ENCODE measurements at places on chromosomes 4 and X.

DNA sequence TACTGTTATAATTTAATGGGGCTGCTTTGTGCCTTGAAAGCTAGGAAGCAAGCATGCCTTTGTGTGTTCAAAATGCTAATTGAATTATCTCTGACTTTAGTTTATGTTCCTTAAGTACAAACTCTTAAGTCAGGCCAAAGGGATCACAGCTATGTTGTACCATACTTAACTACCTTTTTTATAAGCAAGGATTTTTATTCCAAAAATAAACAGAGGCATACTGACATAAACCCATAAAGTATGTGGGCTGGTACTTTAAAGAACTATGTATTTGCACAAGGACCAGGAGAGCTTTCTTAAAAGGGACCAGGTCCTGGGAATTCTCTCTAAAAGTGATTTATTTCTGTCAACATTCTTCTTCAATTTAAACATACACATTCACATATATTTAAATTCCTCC lies 57.8 kb upstream of the HCCS start:
- no peak for DNase-seq

DNA sequence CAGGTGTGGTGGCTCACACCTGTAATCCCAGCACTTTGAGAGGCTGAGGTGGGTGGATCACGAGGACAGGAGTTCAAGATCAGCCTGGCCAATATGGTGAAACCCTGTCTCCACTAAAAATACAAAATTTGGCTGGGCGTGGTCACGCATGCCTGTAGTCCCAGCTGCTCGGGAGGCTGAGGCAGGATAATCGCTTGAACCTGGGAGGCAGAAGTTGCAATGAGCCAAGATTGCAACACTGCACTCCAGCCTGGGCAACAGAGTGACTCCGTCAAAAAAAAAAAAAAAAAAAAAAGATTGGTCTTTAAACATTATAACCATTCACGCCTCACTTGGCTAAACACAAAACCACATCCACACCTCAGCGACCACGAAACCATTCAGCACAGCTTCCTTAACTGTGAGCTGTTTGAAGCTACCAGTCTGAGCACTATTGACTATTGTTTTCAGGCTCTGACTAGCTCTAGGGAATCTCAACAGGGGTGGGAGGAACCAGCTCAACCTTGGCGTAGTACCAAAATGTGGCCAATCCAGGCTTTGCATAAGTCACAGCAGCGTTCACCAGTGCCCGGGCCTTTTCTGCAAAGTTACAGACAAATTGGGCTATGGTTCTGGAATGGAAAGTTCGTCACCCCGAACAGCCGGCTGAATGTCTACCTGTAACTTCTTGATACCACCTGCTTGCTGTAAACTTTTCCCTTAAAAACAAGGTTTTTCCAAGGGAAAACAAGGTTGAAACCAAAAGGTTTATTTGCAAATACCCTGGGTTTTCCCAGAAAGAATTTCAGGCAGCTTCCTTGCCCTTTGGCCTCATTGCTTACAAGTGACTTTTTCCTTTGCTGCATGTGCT lies 73.6 kb upstream of the DHX15 start:
- peak; percentile 86 for DNase-seq

DNA sequence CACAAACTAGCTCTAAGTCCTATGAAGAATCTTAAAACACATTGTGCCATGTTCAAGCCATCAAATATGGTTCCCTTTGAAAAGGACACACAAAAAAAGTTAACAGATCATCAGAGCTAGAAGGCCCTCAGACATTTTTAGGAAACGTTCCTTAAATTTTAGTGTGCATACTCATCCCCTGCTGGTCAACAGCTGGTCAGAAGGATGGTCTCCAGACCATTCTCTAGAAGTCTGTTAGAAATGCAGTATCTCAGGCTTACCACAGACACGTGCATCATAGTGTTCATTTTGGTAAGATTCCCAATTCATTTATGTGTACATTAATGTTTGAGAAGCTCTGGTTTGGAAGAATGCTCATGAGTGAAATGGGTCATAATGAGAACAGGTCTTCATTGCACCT lies 523.1 kb downstream of the INPP4B start:
- no peak for DNase-seq

DNA sequence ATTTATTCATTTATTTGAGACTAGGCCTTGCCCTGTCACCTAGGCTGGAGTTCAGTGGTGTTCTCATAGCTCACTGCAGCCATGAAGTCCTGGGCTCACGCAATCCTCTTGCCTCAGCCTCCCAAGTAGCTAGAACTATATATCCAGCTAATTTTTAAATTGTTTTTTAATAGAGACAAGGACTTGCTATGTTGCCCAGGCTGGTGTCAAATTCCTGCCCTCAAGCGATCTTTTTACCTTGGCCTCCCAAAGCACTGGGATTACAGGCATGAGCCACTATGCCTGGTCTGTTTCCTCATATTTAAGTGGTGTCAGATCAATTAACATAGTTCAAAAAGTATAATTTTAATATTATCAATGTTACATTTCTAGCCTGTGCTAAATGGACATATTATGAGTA lies 68.5 kb downstream of the AFF1 start:
- no peak for DNase-seq

GRCh38 chr4:7194251-7195140 lies 2.2 kb downstream of the SORCS2 start:
- DNase-seq = no peak

DNA sequence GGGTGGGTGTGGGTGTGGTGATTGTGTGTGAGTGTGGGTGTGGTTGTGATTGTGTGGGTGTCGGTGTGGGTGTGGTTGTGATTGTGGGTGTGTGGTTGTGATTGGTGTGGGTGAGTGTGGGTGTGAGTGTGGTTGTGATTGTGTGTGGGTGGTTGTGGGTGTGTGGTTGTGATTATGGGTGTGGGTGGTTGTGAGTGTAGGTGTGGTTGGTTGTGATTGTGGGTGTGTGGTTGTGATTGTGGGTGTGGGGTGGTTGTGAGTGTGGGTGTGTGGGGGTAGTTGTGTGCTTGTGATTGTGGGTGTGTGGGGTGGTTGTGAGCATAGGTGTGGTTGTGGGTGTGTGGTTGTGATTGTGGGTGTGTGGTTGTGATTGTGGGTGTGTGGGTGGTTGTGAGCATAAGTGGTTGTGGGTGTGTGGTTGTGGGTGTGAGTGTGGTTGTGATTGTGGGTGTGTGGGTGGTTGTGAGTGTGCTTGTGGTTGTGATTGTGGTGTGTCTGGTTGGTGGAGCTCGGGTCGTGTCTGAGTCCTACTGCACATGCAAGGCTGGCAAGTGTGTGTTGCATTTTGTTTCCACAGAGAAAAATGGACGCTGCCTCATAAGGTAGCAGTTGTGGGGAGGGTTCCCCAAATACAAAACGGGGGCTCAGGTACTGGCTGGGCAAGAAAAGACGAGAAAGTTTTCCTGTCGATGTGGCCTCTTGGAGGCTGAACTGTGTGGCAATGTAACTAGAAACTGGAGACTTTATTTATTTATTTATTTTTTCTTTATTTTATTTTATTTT lies 116.7 kb downstream of the UBE2K start:
- DNase-seq = peak; percentile 34

GRCh38 chr4:139838811-139839210 lies 173.2 kb downstream of the MGST2 start:
- no peak for DNase-seq
